ENCODE measurements at places on chromosomes 1 and 21.
A peak's percentile ranks its signal among the peaks of the same experiment; 100 is the strongest.

- no peak for DNase-seq
These were observed 144.5 kb downstream of the SLC45A1 start for GRCh38 chr1:8462371-8462892.

GRCh38 chr1:160357286-160358002 lies 9.4 kb upstream of the NHLH1 start:
- no peak for DNase-seq

GRCh38 chr1:27357281-27358037 lies 9.3 kb downstream of the MAP3K6 start:
- DNase-seq, result peak; percentile 51

- DNase-seq, result peak; percentile 83
These were observed 14.5 kb upstream of the ERRFI1 start for GRCh38 chr1:8040586-8040985.

GRCh38 chr1:29547300-29547699 lies 311.0 kb downstream of the PTPRU start:
- DNase-seq, result no peak

DNA sequence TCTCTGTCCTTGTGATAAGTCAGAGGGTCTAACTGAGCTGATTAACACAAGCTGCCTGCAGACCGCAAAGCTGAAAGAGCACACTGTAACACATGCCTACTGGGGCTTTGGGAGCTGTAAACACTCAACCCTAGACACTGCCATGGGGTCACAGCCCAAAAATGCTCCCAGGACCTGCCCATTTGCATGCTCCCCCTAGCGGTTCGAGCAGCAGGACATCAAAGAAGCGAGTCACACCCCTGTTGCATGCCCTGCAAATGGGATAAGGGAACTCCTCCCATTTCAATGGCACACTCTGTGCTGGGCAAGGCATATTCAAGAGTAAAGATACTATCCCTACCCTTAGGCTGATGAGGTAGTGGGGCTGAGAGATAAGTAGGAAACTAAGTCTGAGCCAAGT lies 22.8 kb downstream of the LCE3E start:
- DNase-seq, result no peak

DNA sequence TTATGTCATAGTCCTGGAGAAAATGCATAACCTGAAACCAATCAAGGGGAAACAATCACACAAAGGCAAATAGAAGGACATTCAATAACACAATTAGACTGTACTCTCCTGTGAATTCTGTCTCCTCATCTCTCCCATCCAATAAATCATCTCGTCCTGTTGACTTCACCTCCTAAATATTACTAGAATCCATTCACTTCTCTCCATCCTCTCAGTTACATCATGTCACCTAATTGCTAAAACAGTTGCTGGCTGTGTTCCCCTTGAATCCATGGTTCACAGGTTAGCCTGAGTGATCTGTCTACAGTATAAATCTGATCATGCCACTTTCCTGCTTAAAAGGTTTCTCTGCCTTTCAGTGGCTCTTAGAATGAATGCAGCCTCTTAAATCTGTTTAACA lies 220.2 kb downstream of the TGFB2 start:
- DNase-seq, result peak; percentile 84

- DNase-seq, result peak; percentile 23
These were observed 83.4 kb downstream of the LYST start for GRCh38 chr1:235783148-235783776.

DNA sequence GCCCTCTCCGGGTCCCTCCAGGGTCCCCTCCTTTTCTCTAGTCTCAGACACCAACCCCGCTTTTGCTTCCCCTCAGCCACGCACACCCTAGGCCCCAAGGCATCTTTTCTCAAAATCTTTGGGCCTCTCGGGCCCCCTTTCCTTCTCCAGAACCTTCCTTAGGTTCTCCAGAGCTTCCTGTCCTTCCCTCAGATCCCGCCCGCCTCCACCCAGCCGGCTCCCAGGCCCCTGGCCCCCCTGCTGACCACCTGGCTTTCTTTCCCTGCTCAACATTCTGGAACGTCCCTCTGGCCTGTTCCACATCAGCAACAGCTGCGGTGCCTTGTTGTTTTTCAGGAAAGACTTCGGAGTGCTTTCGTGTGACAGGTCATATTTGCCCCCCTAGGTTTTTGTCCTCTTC lies 1.2 kb downstream of the ZDHHC18 start:
- DNase-seq, result no peak

GRCh38 chr1:218846181-218846580 lies 327.5 kb upstream of the LYPLAL1 start:
- no peak for DNase-seq

- no peak for DNase-seq
These were observed 6.3 kb downstream of the WASF2 start for GRCh38 chr1:27483659-27484058.

DNA sequence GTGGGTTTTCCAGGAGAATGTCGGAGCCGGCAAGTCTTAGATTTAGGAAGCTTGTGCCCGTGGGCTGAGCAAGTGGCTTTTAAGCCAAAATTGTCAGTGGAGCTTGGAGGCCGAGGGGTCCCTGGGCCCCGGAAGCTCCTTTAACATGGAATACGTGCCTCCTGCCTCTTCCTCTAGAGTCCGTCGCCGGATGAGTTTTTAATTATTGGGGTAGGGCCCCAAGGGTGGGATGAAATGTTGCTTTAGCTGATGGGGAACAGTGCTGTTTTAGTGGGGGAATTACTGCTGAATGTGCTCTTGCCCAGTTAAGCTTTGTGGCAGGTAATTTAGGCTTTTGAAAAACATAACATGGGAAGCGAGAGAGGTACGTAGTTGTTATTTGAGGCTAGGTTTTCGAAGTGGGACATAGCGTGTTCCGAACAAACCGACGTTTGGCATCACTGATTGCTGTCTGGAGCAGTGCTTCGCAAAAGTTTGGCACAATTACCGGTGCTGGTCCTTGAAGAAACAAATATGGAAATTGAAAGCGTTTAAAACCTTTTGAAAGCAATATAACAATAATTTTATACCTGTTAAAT lies 786 bp downstream of the RPL5 start:
- no peak for DNase-seq

DNA sequence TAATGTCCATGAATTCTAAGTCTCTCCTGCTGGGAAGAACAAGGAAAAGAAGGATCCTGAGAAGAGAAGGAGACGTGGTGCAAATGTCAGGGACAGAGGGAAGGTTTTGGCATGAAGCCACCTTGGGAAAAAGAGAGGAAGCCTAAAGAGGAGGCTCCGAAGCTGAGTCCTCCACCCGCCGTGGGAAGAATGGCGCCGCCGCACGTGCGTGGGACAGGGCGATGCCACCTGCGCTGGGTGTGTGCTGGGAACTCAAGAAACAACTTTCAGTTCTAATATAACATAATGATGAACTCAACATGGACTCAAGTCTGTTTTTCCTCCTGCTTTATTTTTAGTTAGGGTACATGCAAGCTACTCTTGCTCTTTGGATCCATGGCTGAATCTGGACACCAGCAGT lies 362.3 kb upstream of the RUNX1 start:
- DNase-seq, result no peak

DNA sequence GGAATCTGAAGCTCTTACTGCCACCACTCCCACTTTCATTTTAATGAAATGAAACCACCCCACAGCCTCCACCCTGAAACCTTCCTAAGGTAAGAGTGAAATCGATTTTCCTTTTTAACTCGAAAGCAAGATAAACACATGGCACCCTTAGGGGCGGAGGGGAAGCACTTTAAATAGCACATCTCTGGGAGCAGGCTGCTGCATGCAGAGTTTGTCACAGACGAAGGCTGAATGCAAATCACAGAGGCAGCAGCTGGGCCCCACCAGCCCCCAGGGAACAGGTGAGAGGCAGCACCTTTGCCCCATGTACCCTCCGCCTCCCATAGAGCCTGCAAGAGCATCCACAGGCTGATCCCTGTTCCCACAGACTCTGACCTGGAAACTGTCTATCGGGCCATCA lies 60.0 kb upstream of the GRIK3 start:
- DNase-seq, result no peak

- no peak for DNase-seq
These were observed 60.3 kb upstream of the LRRC8D start for GRCh38 chr1:89760496-89760895.

DNA sequence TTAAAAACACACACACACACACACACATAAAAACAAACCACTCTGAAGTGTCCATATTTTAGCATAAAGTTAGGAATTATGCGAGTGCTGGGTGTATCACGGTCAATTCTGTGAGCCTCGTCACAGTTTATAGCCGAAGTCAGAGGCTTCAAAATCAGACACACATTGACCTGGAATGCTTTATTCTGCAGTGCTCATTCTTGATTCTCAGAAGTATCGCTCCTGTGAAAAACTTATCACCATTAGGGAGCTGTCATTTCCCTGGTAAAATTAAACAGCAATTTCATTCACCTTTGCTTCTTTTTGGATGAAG lies 8.7 kb upstream of the IRF2BP2 start:
- DNase-seq, result no peak

- no peak for DNase-seq
These were observed 20.9 kb downstream of the CAPN2 start for GRCh38 chr1:223732993-223733798.

DNA sequence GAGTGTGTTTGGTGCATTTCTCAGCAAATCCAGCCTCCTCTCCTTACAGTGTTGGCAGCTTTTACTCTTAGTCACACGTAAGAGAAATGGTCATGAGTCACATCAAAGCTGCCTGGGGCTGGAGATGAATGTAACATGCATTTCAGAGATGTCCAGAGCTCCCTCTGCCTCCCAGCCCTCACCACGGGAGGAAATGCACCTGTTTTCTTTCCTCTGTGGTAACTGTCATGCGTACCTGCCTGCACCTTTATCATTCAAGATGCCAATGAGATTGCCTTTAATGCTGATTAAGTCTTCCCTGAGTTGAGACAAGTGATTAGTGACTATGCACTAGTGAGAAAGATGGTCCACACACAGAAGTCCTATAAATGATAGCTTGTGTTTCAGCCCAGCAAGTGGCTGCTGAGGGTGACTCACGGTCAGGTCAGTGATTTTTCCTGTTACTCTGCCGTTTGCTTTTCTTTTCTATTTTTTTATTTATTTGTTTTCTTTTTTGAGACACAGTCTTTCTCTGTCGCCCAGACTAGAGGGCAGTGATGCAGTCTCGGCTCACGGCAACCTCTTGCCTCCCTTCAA lies 277.3 kb upstream of the FMN2 start:
- DNase-seq, result peak; percentile 93

- peak; percentile 60 for DNase-seq
These were observed 50.9 kb upstream of the CNIH3 start for GRCh38 chr1:224565186-224565585.

GRCh38 chr1:51222136-51222787 lies 13.8 kb upstream of the RNF11 start:
- DNase-seq, result no peak

DNA sequence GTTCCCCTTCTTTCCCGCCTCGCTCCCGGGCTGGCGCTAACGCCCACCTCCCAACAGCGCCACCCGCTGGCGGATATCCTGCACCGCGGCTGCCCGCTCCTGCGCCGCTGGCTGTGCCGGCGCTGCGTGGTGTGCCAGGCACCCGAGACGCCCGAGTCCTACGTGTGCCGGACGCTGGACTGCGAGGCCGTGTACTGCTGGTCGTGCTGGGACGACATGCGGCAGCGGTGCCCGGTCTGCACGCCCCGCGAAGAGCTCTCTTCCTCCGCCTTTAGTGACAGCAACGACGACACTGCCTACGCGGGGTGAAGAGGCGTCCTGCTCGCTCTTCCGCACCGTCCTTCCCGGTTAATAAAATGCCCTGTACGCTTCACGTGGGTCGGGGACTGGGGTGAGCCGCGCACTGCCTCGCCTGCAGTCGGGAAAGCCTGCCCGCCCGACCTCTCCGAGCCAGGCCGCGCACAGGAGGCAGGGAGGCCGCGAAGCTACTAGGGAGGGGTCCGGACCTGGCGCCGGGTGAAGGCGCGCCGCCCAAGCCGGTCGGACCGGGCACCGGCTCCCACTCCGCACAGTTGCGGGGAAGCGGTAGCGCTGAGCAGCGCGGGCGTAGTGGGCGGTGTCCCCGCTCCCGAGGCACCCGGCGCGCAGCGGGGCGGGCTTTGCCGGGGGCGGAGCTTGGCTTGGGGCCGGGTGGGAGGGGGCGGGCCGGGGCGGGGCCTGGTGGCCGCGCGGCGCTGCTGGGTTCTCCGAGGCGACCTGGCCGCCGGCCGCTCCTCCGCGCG lies at the start of gene ADAM15:
TSS of gene ADAM15 (plus strand) at position 757 of the 782 bp plus-strand sequence. CDS start 71 bp downstream, outside the sequence.
- DNase-seq, result peak; percentile 82

DNA sequence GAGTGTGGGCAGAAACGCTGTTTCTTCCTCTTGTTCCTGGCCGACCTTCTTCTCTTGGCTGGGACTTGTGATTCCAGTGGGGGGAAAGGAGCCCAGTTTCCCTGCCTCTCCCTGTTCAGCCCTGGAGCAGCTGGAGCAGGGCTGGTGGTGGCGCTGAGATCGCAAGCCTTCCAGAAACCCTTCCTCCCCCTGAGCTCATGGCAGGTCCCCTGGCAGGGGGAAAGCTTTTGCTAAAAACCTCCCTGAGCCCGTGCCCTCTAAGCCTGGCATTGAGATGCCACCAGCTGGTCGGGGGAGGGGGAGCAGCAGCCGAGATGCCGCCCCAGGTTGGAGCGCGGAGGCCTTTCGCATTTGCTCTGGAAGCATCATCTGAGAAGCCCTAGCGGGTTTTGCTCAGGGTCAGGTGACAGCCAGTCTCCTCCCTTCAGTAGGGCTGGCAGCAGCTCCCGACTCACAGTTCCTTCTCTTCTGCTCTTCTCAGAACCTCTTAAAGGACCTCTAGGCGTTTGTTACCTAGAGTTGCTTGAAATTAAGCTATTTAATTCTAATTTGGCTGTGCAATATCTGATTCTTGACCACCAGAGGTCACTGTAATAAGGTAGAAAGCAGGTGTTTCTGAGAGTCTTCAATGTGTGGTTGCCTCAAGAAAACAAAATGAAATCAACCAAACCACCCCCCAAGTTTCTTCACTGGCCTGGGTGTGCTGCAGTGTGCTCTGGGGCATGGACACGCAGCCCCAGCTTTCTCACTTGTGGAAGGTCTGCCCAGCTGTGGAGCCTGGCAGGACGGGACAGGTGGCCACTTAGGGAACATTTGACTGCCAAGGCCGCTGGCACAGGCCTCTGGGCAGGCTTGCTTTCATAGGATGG lies 257.3 kb downstream of the CAMTA1 start:
- peak; percentile 18 for DNase-seq

DNA sequence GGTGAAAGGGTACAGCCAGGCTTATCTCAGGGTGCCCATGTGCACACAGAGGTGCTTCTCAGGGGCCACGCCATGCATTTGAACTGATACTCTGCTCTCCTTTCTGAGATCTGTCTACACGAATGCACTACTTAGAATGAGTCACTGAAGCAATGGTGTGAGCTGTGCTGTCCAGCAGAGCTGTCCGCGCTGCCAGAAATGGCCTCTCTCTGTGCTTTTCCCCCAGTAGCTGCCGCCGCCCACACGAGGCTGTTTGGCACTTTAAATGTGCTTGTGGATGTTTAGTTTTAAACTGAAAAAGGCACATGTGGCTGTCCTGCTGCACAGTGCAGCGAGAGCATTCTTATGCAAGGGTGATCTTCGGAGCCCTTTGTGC lies 87.1 kb upstream of the COL6A1 start:
- no peak for DNase-seq

DNA sequence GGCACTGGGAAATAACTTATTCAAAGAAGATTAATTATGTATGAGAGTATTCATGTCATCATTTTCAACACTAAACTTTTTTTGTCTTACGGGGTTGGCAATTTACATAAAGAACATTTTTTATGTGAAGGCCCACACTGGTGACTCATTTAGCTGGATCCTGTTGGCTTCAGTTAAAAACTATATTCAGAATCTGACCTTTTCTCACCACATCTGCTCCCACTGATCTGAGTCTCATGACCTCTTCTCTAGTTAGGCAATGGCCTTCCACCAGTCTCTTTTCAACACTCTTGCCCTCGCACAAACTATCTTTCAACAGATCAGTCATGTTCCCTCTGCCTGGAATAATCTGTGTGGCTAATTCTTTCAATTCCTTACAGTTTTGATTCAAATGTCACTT lies 53.4 kb downstream of the TMPRSS15 start:
- DNase-seq, result no peak

- no peak for DNase-seq
These were observed 87.4 kb upstream of the ERRFI1 start for GRCh38 chr1:8113262-8114220.
